ENCODE measurements at places on chromosomes 6 and 20. TPM values are rescaled to one million over a fixed set of nuclear protein-coding genes. Genes with fewer than 3 reads are reported as not detected.

- no peak overlapping the region for H3K27ac ChIP-seq
- H3K27me3 ChIP-seq, result no peaks in the 10 kb centered on the region
- H3K4me3 ChIP-seq, result no peak overlapping the region
- no peak for DNase-seq
Observed at GRCh38 chr6:62441182-62441581, 155.2 kb upstream of the KHDRBS2 start.

- H3K4me1 ChIP-seq, result no peaks in the 10 kb centered on the region
- no peaks in the 10 kb centered on the region for H3K27me3 ChIP-seq
- DNase-seq, result no peak
- no peak overlapping the region for H3K4me3 ChIP-seq
- H3K36me3 ChIP-seq, result no peaks in the 10 kb centered on the region
Observed at GRCh38 chr6:23181356-23182110, 612.2 kb downstream of the HDGFL1 start.

DNA sequence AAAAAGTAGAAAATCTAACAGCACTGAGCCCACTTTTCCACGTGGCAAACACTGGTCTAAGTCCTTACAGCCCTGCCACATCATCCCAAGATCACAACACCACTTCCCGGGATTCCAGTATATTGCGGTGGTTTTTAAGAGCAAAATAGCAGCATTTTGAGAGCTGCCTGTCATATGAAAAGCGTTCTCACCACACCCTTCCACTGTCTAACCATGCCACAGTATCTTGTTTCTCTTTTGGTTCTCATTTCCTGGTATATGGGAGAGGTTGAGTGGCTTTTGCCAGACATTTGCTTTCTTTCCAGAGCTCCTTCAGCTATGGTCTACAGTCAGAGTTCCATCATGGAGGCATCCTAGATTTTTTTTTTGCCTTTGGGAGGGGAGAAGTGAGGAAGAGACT, 243.0 kb downstream of the TSHZ2 start:
- peaks cover 6% of the 10 kb centered on the region for H3K4me1 ChIP-seq
- H3K36me3 ChIP-seq, result no peaks in the 10 kb centered on the region
- DNase-seq, result no peak
- no peaks in the 10 kb centered on the region for H3K27me3 ChIP-seq
- H3K4me3 ChIP-seq, result no peak overlapping the region

- H3K27ac ChIP-seq, result no peak overlapping the region
- no peak for DNase-seq
- H3K4me3 ChIP-seq, result no peak overlapping the region
- no peaks in the 10 kb centered on the region for H3K4me1 ChIP-seq
Observed at GRCh38 chr6:11463398-11463780, 74.2 kb upstream of the TMEM170B start.

- H3K4me3 ChIP-seq, result no peak overlapping the region
- no peak for DNase-seq
- no peaks in the 10 kb centered on the region for H3K4me1 ChIP-seq
- H3K27ac ChIP-seq, result no peak overlapping the region
Observed at GRCh38 chr6:82076916-82077315, 170.6 kb downstream of the IBTK start.

DNA sequence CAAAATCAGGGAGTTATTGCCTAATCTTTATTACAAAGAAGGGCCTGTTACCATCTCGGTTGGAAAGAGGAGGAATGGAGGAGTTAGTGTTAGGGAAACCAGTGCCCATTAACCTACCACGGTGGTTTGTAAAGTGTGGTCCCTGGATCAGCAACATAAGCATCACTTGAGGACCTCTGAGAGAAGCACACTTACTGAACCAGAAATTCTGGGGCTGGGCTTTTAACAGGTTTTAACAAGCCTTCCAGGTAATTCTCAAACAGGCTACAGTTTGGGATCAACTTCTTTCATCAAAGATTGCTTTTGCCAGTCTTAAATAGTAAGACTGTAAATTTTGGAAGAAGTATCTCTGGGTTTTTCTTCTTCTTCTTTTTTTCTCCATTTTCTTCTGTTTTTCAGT, 329.5 kb upstream of the JAG1 start:
- H3K27me3 ChIP-seq, result no peaks in the 10 kb centered on the region
- DNase-seq, result no peak
- no peak overlapping the region for H3K27ac ChIP-seq
- H3K36me3 ChIP-seq, result no peaks in the 10 kb centered on the region
- H3K4me3 ChIP-seq, result no peak overlapping the region

- no peak overlapping the region for H3K27ac ChIP-seq
- no peaks in the 10 kb centered on the region for H3K36me3 ChIP-seq
- DNase-seq, result no peak
- peaks cover 3% of the 10 kb centered on the region for H3K4me1 ChIP-seq
- H3K27me3 ChIP-seq, result no peaks in the 10 kb centered on the region
Observed at GRCh38 chr20:32535316-32535952, 49.7 kb downstream of the NOL4L start.

- no peak overlapping the region for H3K27ac ChIP-seq
- H3K36me3 ChIP-seq, result no peaks in the 10 kb centered on the region
- no peaks in the 10 kb centered on the region for H3K27me3 ChIP-seq
- no peak overlapping the region for H3K4me3 ChIP-seq
- H3K4me1 ChIP-seq, result no peaks in the 10 kb centered on the region
Observed at GRCh38 chr6:56026455-56027180, 151.2 kb upstream of the BMP5 start.

DNA sequence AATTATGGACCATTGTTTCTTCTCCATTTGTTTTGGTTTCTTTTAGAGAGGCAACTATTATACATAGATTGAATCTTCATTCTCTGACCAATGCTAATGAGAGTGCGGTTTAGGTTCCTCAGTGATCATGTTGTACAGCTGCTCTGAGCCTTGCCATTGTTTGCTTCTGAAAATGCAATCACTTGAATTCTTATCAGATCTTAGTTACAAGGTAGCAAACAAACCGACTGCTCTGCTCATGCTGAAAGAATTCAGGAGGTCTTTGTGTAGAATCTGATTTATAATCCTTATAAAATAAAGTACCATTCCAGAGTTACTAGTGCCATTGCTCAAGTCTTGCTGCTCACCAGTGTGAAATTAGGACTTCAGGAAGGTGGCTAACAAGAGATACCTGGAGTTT, 569.1 kb upstream of the ID4 start:
- no peak for DNase-seq
- no peaks in the 10 kb centered on the region for H3K36me3 ChIP-seq
- H3K27me3 ChIP-seq, result no peaks in the 10 kb centered on the region
- no peaks in the 10 kb centered on the region for H3K4me1 ChIP-seq
- no peak overlapping the region for H3K4me3 ChIP-seq

GRCh38 chr6:33667776-33668175, 43.7 kb downstream of the UQCC2 start:
- H3K4me1 ChIP-seq, result no peaks in the 10 kb centered on the region
- no peak overlapping the region for H3K4me3 ChIP-seq
- peaks cover 21% of the 10 kb centered on the region for H3K36me3 ChIP-seq
- no peak overlapping the region for H3K27ac ChIP-seq
- no peak for DNase-seq
- no peaks in the 10 kb centered on the region for H3K27me3 ChIP-seq

The MCHR2 gene
- not detected for total RNA-seq

The PGC gene
- 3.0 TPM for total RNA-seq

The BTNL2 gene
- total RNA-seq, result not detected

The TEAD3 gene
- 7.0 TPM for total RNA-seq

The RSPO4 gene
- 0.09 TPM for total RNA-seq

The MRPL14 gene
- total RNA-seq, result 13.2 TPM
